HS-27A (cell line): ENCODE measurements at places on chromosomes 12 and 14.

- DNase-seq = no peak
Measured at GRCh38 chr14:22059201-22059600, 385.6 kb upstream of the OR4E1 start.

GRCh38 chr14:37985826-37986470 is 221.8 kb upstream of the SSTR1 start:
- DNase-seq = peak; percentile 31

- DNase-seq = no peak
Measured at GRCh38 chr12:114963846-114964245, 279.9 kb upstream of the TBX3 start.

DNA sequence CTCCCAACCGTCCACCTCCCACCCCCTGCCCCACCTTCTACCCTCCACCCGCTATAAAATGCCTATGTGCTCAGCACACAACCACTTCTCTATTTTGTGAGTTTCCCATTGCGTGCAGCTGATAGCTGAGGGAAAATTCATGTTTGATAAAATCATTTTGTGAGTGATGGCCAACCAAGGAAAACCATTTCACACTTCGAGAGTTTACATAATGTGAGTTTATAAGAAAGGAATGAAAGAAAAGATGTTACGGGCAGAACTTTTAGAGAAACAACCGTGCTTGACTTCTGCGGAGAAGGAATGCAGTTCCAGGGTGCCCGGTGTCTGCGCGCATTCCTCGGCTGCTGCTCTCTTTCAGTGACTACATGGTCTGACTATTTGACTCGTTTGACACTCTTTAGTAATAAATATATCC is 140.9 kb downstream of the EFCAB11 start:
- DNase-seq = peak; percentile 91

DNA sequence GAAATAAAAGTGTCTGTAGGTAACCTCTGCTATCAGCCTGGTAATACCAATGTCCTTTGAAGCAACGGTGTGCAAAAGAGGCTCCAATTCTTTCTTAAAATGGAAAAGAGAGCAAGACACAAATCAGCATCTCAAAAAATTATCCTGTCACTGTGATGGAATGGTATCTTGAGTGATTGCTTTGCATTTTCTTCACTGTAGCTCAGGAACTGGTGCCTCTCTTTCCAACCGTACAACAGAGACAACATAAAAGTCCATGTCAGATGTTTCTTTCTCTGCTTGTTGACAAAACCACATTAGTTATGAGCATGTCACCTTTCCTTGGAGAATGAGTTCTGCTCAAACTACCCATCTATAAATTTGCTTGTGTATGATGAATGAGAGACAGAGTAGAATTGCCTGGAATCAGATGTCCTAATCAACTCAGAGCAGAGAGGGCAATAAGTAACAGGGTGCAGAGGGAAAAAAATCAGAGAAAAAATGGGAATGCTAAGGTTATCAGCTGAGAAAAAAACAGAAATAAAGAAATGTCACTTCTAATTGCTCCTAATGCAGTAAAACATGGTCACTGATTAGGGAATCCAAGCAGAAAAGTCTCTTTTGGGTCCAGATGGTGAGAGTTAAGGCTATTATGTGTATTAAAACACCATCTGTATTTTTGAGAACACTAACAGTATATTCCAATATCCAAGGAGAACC is 465.0 kb upstream of the ATP2B1 start:
- no peak for DNase-seq

DNA sequence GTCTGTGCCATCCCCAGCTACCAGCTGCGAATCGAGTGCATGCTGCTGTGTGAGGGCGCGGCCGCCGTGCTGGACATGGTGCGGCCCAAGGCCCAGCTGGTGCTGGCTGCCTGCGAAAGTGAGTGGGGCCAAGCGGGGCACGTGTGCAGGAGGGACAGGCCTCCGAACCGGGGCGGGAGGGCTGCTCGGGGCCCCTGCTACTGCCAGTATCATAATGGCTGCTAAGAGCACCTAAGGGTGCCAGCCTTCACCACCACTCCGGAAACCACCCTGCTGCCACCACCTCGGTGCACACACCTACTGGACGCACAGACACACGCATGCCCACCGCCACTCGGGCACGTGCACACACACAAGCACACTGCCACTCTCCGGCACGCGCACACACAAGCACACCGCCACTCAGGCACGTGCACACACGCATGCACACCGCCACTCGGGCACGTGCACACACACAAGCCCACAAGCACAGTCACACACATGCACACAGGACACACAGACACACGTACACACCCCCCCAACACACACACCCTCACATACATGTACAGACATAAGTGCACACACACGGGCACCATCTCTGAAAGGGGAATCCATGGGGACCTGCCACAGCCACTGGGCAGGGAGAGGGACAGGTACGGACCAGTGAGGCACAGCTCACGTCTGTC is 13.8 kb upstream of the ADSS1 start:
- no peak for DNase-seq

- DNase-seq = no peak
Measured at GRCh38 chr12:3207858-3208257, 130.7 kb downstream of the TSPAN9 start.

DNA sequence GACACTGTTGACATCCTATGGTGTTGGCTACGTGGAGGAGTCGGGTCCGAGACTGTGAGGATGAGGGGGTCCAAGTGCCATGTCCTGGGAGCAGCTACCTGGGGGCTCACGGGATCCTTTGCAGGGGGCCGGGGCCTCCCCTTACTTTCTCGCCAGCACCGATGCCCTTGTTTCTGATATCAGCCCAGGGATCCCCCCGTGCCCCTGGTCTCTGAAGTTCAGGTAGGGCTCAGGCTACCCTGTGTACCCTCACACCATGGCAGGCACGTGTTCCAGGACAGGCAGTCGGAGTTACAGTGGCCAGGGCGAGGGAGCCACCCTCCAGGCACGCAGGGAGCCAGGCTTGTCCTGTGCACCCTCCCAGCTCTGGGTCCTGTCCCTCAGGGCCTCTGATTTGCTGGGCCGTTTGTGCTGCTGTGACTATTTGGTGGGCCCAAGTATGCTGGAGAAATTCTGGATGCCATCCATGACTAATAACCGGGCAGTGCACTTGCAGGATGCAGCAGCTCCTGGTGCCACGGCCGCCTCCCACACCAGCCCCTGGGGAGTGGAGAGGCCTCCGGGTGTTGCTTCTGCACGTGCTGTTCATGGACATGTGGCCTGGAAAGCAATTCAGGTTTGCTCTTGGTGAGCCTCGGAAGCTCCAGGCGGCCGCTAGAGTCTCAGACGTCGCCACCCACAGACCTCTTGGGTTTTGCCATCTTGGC is 93.1 kb upstream of the SFSWAP start:
- no peak for DNase-seq

GRCh38 chr12:125408718-125409117 is 343.5 kb downstream of the AACS start:
- DNase-seq = no peak

DNA sequence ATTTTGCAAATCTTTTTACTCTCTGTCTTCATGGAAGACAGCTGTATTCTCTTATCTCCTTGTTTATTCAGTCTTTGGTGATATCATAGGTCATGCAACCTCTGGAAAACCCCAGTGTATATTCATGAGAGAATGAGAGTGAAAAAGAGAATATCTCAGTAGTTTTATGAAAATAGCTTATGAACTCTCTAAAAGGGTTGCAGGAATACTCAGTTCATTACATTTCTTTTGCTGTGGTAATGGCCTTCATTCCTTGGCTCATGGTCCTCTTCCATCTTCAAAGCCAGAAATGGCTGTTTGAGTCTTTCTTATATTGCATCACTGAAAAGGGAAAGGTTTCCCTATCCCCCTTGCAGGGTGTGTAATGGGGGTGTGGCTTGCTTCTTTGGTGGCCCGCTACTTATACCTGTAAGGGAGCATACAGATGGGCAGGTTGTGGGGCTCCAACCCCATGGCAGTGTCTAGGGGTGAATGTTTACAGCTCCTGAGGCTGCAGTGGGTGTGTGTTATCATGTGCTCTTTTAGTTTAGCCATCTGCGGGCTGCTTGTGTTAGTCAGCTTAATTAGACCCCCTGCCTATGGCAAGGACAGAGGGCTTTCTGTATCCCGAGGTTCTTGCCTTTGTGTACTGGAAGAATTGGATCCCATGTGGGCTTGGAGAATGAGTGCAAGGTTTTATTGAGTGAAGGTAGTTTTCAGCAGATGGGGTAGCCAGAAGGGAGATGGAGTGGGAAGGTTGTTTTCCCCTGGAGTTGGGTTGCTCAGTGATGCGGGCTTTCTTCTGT is 150.2 kb downstream of the CCDC91 start:
- no peak for DNase-seq

DNA sequence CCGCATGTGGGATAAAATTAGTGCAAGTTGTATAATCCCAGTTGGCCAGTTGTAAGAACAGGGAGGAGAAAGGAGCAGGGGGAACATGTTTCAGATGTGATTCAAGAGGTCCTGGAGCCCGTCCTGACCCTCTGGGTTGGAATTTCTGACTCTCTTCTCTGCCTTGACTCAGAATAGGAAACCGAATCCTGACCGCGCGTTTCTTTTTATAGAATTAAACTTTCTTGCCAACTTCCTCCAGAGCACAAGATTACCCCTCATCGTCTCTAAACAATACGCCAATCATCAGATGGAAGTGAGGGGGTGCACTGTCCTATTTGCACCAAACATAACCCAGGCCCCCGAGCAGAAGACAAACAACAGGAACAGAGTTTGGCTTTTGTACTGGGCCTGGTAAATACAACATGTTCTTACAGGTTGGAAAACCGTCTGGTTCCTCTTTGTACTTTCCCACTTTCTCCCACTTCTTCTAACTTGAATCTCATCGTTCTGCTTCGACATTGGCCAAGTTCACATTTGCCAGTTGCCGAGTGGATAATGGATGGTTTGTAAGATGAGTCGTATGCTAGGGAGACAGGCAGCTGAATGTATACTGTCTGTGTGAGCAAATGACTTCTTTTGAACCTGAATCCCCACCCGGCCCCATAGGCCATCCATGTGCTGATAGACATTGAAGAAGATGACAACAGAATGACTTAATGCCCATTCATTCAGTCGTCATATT is 42.6 kb upstream of the MED13L start:
- DNase-seq = peak; percentile 40

DNA sequence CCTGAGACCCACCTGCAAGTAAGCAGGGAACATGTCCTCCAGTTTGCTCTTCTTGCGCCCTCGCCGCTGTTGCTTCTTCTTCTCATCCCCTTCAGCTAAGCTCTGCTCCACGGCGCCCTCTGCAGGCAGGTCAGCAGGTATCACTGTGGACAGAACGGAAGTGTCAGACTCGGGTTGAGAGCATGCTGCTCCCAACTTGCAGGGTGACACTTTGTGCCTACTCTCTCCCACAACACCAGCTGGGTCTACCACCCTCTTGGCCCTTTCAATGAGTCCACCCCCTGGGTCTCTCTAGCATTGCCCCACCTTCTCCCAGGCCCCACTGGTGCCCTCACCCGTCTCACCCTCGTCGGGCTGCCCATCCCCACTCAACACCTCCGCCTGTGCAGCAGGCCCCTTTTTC is 16.7 kb downstream of the KMT2D start:
- DNase-seq = no peak

DNA sequence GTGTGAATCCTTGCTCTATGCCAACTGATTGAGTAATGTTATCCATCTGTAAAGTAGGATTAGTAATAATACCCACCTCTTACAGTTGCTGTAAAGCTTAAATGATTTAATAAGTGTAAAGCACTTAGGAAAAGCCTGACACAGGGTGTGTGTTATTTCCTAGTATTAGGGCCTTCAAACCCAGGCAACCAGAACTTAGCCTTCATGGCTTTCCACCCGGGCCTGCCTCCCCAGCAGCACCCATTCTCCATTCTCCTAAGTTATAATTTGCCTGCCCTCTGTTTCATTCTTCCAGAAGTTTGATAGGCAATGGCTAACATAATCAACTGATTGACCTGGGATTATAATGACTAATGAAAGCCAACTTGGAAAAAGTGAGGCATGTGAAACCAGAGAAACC is 20.4 kb upstream of the PDZRN4 start:
- DNase-seq = no peak

DNA sequence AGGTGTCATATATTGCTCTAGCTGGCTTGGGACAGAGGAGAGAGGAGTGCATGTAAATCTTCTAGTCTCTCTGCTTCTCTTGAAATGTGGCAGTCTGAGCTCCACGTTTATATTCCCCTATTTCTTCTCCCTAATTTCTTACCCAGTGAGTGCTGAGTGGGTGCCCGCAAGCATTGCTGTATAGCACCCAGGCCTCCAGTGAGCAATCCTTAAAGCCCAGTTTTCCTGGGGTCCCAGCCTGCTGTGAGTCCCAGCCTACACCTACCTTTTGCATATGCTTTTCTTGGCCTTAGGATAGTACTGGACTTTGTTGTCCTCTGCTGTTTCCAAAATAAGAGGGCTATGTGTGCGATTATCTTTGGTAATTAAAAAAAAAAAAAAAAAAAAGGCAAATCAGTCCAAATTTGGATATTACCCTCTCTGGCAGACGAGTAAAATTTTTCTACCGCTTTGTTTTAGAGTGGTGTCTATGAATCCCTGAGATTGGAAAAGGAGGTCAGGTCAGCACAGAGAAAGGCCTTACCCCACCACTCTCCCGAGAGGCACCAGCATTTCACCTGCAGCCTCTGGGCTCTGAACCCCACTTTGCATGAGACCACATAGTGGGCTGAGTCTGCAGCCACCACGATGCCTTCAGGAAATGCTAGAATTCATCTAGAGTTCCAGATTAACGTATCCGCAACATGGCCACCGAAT is 1.1 kb downstream of the MGST1 start:
- DNase-seq = no peak

- DNase-seq = no peak
Measured at GRCh38 chr12:49895773-49896172, 7.9 kb downstream of the FAIM2 start.
